ENCODE measurements at places on chromosomes 16 and 17.

DNA sequence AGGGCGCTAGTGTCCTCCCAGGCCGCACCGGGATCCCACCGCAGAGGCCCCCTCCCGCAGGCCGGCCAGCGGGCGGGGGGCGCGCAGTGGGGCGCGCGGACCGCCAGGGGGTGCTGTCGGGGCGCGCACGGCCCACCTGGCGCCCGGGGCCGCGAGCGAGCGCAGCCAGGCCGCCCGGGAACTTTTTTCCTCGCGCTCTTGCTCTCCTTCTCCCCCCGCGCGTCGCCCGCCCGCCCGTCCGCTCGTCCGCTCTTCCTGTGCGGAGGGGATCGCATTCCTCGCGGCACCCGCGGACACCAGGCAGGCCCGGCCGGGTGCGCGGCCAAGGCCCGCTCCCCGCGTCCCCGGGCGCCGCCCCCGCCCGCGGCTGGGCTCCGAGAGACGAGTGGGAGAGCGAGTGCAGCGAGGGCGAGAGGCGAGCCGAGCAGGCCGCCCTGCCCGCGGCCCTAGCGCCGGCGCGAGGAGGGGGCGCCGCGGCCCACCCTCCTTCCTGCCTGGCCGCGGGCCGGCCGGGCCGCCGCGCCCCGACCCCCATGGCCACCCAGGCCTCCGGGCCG is at the start of gene RAI1:
TSS of gene RAI1 (plus strand) at position 272 of the 557 bp plus-strand sequence. CDS start 111,491 bp downstream, outside the sequence.
- peak; percentile 90 for DNase-seq

- no peak for DNase-seq
These were observed 550.1 kb upstream of the PSMD7 start for GRCh38 chr16:73746554-73746953.

DNA sequence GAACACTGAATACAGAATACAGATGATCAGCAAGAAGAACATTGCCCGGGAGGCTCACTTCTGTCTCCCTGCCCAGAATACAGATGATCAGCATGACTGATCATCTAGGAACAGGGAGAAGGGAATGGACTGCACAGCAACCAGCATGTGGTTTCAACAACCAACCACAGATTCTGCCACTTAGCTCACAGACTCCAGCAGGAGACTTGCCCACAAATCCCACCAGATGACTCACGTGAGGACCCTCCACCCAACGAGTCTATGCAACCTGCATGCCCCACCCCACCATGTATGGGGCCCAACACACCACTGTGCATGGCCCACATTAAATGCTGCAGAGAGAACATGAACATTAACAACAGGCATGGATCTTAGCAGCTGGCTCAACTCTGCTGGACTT is 36.1 kb upstream of the ALOX12 start:
- DNase-seq = no peak

DNA sequence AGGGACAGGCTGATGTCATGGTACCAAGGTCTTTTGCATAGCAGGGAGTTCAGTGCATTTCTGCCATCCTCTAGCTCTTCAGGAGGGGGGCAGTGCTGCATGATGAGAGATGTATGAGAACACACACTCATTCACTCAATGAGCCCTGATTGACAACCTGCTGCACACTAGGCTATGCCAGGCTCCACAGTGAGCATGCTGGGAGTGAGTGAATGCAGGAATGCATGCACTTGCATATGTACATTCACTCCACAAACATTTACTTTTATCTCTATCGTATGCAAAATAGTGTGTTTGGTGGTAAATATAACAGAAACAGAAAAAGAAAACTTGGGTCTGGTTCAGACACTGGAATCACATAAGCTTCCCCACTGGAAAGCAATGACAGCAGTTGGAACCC is 374.1 kb upstream of the C16orf82 start:
- DNase-seq = no peak

DNA sequence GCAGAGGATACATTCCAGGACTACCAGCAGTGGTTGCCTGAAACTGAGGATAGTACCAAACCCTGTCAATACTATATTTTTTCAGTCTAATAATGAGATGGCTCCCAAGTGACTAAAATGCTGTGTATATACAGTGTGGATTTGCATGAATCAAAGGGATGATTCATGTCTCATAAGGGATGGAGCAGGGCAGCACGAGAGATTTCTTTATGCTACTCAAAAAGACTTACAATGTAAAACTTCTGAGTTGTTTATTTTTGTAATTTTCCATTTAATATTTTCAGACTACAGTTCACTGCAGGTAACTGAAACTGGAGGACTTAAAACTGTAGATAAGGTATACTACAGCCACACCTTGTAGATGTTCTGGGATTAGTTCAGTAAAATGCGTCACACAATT is 674.7 kb upstream of the SALL1 start:
- no peak for DNase-seq

GRCh38 chr17:40075201-40075941 is 12.6 kb downstream of the THRA start:
- DNase-seq = peak; percentile 72

DNA sequence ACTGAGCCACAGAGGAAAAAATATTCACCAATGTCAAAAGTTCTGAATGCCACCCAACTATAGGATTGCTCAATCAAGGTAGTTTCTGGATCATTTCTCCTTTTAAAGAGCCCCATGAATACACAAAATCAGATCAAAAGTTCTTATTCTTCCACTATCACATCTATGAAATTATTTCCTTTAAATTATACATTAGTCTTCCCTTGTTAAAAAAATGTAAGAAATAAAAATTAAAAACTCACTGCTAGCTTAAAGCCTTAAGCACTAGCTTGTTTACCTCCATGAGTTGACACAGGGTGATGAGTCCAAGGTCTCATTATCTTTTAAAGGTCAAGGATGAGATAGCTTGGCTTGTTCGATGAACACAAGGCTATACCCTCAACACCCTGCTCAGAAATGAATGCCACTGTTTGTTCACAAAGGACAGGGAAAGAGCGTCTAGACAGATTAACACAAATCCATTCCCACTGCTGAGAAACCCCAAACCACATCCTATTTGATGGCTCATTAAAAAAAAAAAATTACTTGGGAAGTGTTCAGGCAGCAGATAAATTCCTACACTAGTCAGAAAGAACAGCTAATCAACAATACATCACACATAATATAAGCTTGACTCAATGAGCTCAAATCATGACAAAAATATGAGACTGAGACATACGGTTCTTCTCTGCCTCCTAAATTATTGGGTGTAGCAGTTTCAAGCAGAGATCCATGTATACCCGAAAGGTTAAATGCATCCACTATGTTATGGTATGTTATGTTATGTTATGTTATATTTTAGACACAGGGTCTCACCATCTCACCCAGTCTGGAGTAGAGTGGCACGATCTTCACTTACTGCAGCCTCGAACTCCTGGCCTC is 118.9 kb downstream of the PARN start:
- DNase-seq = no peak

DNA sequence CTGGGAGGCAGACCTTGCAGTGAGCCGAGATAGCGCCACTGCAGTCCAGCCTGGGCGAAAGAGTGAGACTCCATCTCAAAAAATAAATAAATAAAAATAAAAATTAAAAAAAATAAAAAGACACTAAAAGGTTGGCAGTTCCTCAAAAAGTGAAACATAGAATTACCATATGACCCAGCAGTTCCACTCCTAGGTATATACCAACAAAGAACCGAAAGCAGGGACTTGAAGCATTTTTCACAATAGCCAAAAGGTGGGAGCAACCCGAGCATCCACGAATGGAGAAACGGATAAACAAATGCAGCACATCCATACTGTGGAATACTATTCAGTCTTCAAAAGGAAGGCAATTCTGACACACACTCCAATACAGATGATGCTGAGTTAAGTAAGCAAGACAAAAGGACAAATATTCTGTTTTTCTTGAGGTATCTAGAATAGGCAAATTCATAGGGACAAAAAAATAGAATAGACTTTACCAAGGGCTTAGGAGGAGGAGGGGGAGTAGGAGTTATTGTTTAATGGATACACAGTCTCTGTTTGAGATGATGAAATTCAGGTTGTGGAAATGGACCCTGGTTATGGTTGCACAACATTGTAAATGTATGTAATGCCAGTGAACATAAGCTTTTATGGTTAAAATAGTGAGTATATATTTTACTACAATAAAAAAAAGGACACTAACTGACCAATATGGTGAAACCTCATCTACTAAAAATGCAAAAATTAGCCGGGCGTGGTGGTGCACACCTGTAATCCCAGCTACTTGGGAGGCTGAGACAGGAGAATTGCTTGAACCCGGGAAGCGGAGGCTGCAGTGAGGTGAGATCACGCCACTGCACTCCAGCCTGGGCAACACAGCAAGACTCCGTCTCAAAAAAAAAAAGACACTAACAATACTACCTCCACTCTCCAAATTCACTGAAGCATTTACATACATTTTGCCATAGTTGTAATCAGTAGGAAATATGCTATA is 27.0 kb upstream of the SLC35B1 start:
- no peak for DNase-seq

Data from right hindlimb (tissue), 1 donor.